ENCODE measurements at places on chromosomes 4 and X.

DNA sequence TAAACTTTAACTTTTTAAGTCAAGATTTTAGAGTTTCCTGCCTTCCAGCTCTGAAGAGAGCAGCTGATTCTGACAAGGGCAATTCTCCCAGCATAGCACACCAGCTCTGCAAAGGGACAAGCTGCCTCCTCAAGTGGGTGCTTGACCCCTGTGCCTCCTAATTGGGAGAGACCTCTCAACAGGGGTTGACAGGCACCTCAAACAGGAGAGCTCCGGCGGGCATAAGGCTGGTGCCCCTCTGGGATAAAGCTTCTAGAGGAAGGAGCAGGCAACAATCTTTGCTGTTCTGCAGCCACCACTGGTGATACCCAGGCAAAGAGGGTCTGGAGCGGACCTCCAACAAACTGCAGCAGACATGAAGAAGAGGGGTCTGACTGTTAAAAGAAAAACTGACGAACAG is 872.9 kb upstream of the PCDH10 start:
- no peaks in the 10 kb centered on the region for H3K4me1 ChIP-seq
- no peaks in the 10 kb centered on the region for H3K36me3 ChIP-seq
- DNase-seq = no peak
- no peak overlapping the region for H3K27ac ChIP-seq

DNA sequence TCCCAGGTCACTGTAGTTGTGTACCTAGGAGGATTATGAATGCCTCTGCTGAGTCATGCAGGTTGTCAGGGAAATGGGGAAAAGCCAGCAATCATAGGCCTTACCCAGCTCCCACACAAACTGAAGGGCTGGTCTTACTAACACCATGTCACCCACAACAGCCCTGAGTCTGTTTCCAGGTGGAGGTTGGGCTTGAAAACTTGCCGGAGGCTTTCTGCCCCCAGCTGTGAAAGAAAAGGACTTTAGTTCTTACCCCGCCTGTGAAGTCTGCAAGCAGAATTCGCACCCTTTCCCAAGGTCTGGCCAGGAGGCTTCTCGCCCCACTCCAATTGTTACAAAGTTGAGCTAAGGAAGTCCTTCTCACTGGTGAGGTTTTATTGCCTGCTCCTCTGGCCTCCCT is 143.9 kb downstream of the RPS6KA6 start:
- H3K4me1 ChIP-seq = no peaks in the 10 kb centered on the region
- no peak overlapping the region for H3K4me3 ChIP-seq
- DNase-seq = no peak

DNA sequence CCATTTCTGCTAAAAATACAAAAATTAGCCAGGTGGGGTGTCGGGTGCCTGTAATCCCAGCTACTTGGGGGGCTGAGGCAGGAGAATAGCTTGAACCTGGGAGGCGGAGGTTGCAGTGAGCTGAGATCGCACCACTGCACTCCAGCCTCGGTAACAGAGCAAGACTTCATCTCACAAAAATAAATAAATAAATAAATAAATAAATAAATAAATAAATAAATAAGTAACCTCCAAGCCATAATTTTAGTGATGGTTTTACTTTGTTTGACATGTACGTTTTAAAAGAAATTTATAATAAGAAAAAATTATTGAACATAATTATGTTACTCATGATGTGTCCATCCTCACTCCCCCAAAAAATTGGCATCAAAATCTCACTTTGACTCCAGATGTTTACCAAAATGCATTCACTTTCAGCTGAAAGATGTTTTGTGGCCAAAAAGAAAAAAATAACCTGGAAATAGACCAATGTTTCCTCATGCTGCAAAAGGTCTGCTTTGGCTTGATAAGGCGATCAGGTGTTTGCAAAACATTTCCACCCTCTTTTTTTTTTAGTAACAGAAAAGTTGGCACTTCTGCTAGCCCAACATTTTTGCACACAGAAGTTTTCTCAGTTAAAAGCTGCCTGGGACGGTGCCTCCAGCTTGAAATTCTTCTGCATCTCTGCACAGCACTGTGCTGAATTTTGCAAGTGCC is 42.2 kb upstream of the DHRSX start:
- H3K4me3 ChIP-seq = no peak overlapping the region
- DNase-seq = no peak
- no peak overlapping the region for H3K27ac ChIP-seq
- H3K4me1 ChIP-seq = no peaks in the 10 kb centered on the region
- H3K27me3 ChIP-seq = no peaks in the 10 kb centered on the region
- H3K36me3 ChIP-seq = no peaks in the 10 kb centered on the region

GRCh38 chr4:68744368-68744767 is 71.4 kb upstream of the UGT2B10 start:
- no peak overlapping the region for H3K27ac ChIP-seq
- H3K27me3 ChIP-seq = no peaks in the 10 kb centered on the region
- no peaks in the 10 kb centered on the region for H3K36me3 ChIP-seq
- no peaks in the 10 kb centered on the region for H3K4me1 ChIP-seq
- no peak for DNase-seq
- no peak overlapping the region for H3K4me3 ChIP-seq

DNA sequence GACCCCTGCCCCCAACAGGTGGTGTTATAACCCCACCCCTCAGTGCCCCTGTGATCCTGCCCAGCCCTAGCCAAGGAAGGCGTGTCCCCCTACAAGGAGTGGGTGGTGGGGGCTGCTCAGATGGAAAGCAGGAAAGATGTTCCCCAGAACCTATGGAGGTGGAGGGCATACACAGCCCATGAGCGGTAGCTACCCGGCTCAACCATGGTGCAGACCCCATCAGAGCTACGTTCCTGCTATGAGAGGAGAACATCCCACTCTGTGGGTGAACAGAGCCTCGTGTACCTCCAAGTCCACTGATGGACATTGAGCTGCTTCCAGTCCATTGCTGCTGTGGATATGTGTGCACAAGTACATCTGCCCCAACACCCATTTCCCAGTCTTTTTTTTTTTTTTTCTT is 71.1 kb downstream of the SHOX start:
- DNase-seq = no peak
- H3K4me1 ChIP-seq = no peaks in the 10 kb centered on the region
- no peak overlapping the region for H3K4me3 ChIP-seq
- no peaks in the 10 kb centered on the region for H3K27me3 ChIP-seq
- no peak overlapping the region for H3K27ac ChIP-seq

- DNase-seq = no peak
- H3K27ac ChIP-seq = no peak overlapping the region
- no peaks in the 10 kb centered on the region for H3K36me3 ChIP-seq
- no peaks in the 10 kb centered on the region for H3K4me1 ChIP-seq
These were observed 34.5 kb upstream of the RAB33B start for GRCh38 chr4:139419388-139419914.

DNA sequence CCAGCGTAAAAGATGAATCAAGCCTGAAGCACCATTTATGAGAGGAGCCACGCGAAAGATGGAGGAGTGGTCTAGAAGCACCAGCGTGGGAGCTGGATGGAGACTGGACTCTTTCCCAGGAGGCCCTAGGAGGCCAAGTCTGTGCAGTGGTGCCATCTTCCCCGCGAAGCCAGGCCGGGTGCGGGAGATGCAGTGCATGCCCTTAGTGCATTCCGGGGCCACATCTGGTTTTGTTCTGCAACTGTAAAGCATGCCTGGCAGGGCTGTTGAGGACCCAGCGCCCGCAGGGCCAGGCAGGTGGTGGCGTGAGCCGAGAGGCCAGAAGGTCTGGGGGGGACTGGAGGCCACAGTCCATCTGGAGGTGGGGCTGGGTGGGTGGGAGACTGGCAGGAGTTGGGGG is 78.6 kb upstream of the ADRA2C start:
- no peaks in the 10 kb centered on the region for H3K27me3 ChIP-seq
- no peak overlapping the region for H3K4me3 ChIP-seq
- H3K27ac ChIP-seq = no peak overlapping the region
- no peaks in the 10 kb centered on the region for H3K36me3 ChIP-seq

DNA sequence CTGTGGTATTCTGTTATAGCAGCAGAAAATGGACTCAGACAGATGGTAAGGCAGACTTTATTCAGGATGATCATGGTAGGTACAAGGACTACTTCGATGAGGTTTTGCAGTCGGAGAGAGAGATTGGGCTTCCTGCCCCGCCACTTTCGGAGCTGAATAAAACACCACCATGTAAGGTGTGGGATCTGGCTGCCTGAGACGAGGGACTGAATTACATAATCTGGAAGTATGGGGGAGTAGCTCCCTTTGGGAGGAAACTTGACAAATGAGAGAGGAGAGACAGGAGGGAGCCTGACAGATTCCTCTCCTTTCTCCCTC is 255.5 kb upstream of the GATB start:
- no peak overlapping the region for H3K27ac ChIP-seq
- H3K4me3 ChIP-seq = no peak overlapping the region
- no peaks in the 10 kb centered on the region for H3K4me1 ChIP-seq
- DNase-seq = no peak
- H3K36me3 ChIP-seq = no peaks in the 10 kb centered on the region

DNA sequence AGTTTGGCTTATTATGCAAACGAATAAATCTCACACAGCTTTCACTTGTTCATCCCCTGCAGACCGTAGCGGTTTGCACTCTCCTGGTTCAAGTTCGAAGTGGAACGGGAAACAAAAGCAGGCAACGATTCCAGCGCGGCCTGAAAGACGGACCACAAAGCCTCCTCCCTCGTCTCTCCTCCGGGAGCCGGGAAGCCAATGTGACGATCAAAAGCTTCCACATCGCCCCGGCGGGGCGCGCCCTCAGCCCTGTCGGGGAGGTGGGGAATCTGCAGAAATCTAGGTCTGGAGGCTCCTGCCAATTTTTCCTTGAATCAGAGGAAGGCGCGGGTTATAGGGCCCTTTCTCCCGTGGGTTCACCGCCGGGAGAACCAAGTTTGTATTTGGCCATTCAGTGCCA is 16.9 kb upstream of the ZIC3 start:
- H3K36me3 ChIP-seq = no peaks in the 10 kb centered on the region
- no peak overlapping the region for H3K27ac ChIP-seq
- no peak for DNase-seq

DNA sequence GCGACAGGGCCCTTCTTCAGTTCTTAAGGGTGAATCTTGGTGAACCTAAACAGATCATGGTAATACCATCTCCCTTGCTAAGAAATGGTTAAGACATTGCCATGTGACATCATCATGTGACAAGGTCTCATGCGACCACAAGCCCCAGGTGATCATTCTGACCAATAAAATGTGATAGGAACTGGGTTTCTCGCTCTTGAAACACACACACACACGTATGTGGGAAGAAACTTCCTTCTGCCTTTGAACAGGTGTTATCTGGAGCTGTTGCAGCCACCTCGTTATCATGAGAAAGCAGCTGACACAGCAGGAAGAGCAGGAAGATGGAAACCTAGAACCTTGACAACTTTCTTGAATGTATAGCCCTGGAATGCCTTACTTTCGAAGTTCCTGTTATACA is 10.2 kb downstream of the SOD3 start:
- no peak for DNase-seq
- H3K4me1 ChIP-seq = peaks cover 12% of the 10 kb centered on the region
- H3K27ac ChIP-seq = no peak overlapping the region

GRCh38 chr4:117479673-117480072 is 394.3 kb upstream of the TRAM1L1 start:
- no peaks in the 10 kb centered on the region for H3K4me1 ChIP-seq
- H3K27me3 ChIP-seq = no peaks in the 10 kb centered on the region
- H3K27ac ChIP-seq = no peak overlapping the region
- H3K4me3 ChIP-seq = no peak overlapping the region

- H3K27me3 ChIP-seq = no peaks in the 10 kb centered on the region
- no peak for DNase-seq
- no peaks in the 10 kb centered on the region for H3K4me1 ChIP-seq
- H3K36me3 ChIP-seq = no peaks in the 10 kb centered on the region
These were observed 628.8 kb downstream of the ANKRD50 start for GRCh38 chr4:124083711-124084110.

GRCh38 chr4:48944756-48945241 is 38.2 kb upstream of the OCIAD2 start:
- no peak overlapping the region for H3K27ac ChIP-seq
- no peaks in the 10 kb centered on the region for H3K4me1 ChIP-seq
- no peak overlapping the region for H3K4me3 ChIP-seq

- H3K27ac ChIP-seq = no peak overlapping the region
- no peak overlapping the region for H3K4me3 ChIP-seq
These were observed 48.8 kb upstream of the FAM9A start for GRCh38 chrX:8849945-8850344.

- no peaks in the 10 kb centered on the region for H3K36me3 ChIP-seq
- no peak for DNase-seq
- no peaks in the 10 kb centered on the region for H3K27me3 ChIP-seq
- no peaks in the 10 kb centered on the region for H3K4me1 ChIP-seq
- no peak overlapping the region for H3K4me3 ChIP-seq
These were observed 17.7 kb downstream of the SLC10A6 start for GRCh38 chr4:86831262-86832130.

- no peak overlapping the region for H3K4me3 ChIP-seq
- H3K27ac ChIP-seq = no peak overlapping the region
- peaks cover 3% of the 10 kb centered on the region for H3K4me1 ChIP-seq
- H3K27me3 ChIP-seq = no peaks in the 10 kb centered on the region
- H3K36me3 ChIP-seq = no peaks in the 10 kb centered on the region
These were observed 23.0 kb upstream of the UGT2B4 start for GRCh38 chr4:69518538-69519198.

- H3K27ac ChIP-seq = peak overlapping the region; percentile 93
- H3K36me3 ChIP-seq = peaks cover 8% of the 10 kb centered on the region
- DNase-seq = no peak
- H3K4me1 ChIP-seq = peaks cover 8% of the 10 kb centered on the region
- H3K4me3 ChIP-seq = peak overlapping the region; percentile 86
These were observed 1.3 kb downstream of the NOP14 start for GRCh38 chr4:2961811-2962441.

DNA sequence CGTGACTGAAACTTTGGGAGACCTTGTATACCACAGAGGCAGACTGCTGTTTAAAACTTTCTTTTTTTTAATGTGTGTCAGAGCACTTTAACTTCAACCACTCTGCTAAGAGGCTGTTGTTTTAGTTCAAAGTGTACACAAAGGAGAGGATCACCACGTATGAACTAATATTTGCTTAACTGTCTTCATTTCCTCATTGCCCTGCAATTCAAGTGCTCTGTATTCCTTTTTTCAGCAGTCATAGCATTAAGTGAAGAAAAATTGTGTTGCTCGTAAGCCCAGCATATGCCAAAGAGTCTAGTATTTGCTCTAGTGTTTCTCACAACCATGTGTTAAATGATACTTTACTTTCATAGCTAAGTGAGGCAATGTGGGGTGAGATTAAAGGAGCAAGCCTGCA is 63.0 kb upstream of the HHIP start:
- H3K36me3 ChIP-seq = no peaks in the 10 kb centered on the region
- no peak for DNase-seq
- H3K4me3 ChIP-seq = no peak overlapping the region
- no peaks in the 10 kb centered on the region for H3K4me1 ChIP-seq
- H3K27ac ChIP-seq = no peak overlapping the region
- no peaks in the 10 kb centered on the region for H3K27me3 ChIP-seq

GRCh38 chrX:64850371-64851082 is 125.7 kb downstream of the ZC4H2 start:
- H3K27me3 ChIP-seq = no peaks in the 10 kb centered on the region
- DNase-seq = no peak
- H3K36me3 ChIP-seq = no peaks in the 10 kb centered on the region
- H3K4me1 ChIP-seq = no peaks in the 10 kb centered on the region

GRCh38 chr4:128452415-128452814 is 164.8 kb upstream of the PGRMC2 start:
- H3K27me3 ChIP-seq = no peaks in the 10 kb centered on the region
- no peak overlapping the region for H3K27ac ChIP-seq
- no peak for DNase-seq
- H3K4me3 ChIP-seq = no peak overlapping the region
- H3K36me3 ChIP-seq = no peaks in the 10 kb centered on the region
- no peaks in the 10 kb centered on the region for H3K4me1 ChIP-seq

- H3K36me3 ChIP-seq = no peaks in the 10 kb centered on the region
- peak; percentile 57 for DNase-seq
- H3K4me1 ChIP-seq = no peaks in the 10 kb centered on the region
- no peaks in the 10 kb centered on the region for H3K27me3 ChIP-seq
These were observed 6.3 kb upstream of the TRPC5OS start for GRCh38 chrX:111869639-111870034.
